8988T (cell line): ENCODE measurements at places on chromosomes 6 and 20.

GRCh38 chr6:137845460-137845859, 21.6 kb upstream of the TNFAIP3 start:
- DNase-seq: no peak

GRCh38 chr6:85516168-85516567, 66.3 kb downstream of the NT5E start:
- no peak for DNase-seq

- DNase-seq: no peak
Observed at GRCh38 chr6:16229700-16230099, 8.7 kb upstream of the GMPR start.

DNA sequence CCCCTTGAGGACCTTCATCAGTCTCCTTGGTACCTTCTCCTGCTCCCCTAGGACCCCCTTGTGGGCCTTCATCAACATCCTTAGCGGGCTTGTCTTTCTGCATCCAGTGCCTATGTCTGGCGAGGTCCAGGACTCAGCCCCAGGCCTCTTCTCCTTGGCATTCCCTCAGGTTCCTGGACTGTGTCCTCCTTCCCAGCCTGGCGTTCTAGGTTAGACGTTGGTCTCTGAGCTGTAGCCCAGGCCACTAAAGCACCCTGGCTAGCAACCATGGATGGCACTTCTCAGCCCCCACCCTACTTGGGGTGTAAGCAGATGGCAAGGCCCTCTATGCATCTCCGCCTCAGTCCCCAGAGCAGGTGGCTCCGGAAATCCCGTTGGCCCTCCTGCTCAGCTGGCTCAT, 51.5 kb upstream of the NNAT start:
- DNase-seq: no peak

- no peak for DNase-seq
Observed at GRCh38 chr20:36260316-36260715, 24.0 kb downstream of the AAR2 start.

DNA sequence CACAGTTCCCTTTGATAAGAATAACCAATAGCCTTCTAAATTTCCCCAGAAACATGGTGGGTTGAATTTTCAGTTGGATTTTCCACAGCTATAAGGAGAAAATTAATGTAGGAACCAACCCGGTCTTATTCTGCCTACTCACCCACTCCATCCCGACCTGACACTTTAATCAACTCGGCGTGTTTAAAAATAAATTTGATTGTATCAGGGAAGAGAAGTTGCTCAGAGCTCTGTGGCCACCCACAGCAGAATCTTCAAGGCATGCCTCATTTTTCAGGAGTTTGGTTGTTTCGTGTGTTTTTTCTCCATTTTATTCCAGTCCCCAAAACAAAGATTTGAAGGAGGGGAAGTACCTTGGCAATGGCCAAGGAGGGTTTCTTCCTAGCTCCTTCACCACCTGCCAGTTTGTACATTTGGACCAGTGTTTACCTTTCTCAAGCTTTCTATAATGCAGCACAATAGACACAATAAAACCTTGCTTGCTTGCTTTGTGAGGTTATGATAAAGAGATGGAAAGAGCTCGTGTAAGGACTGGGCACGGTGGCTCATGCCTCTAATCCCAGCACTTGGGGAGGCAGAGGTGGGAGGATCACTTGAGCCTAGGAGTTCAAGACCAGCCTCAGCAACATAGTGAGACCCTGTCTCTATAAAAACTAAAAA, 297.2 kb upstream of the JARID2 start:
- no peak for DNase-seq

GRCh38 chr6:1437553-1438406, 48.4 kb downstream of the FOXF2 start:
- no peak for DNase-seq

- DNase-seq: no peak
Observed at GRCh38 chr6:31541059-31541657, 645 bp downstream of the DDX39B start.

DNA sequence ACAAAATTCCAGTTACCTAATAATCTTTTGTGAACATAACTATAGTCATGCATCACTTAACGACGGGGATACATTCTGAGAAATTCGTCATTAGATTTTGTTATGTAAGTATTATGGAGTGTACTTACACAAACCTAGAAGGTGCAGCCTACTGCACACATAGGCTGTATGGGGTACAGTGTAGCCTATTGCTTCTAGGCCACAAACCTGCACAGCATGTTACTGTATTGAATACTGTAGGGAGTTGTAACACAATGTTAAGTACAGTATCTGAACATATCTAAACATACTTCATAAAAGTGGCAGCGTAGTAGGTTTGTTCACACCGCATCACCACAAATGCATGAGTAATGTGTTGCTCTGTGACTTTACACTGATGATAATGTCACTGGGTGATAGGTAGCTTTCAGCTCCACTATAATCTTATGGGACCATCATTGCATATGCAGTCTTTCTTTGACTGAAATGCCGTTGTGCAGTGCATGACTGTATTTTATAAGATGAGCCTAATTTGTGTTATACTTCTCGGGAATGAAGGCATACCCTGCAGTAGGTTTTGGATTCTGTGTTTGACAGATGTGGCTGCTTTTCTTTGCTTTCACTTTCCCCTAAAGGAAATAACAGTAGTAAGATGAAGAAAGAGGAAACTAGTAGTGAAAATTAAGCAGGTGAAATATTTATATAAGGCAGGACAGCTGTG, 365.6 kb downstream of the FARS2 start:
- no peak for DNase-seq

DNA sequence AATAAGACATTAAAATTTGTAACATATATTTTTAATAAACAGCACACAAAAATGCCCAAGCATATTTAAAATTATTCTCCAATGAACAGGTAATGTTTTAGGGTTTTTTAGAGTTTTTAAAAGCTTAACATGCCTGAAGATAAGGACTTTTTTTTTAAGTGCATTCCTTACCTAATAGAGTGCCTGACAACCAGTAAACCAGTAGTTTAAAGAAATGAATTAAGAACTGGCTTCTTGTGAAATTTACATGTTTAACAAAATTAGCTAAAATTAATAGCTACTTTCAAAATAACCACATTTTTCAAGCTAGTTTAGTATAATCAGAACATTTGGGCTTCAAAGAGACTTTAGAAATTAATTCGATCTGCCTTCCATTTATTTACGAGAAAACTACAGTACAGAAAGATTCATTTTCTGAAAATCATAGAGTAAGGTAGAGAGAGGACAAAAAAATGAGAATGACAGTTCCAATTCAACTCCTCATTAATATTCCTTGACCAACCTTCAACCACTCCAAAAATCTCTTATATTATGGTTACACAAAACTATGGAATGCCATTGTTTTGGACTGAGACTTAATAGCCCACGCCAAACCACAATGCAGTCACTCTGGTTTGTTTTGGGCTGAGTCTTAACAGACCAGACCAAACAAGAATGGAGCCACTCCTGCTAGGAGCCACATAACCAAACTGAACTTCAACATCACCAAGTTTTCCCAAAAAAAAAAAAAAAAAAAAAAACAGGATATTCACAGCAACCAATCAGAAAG, 5.7 kb upstream of the PLN start:
- DNase-seq: no peak

DNA sequence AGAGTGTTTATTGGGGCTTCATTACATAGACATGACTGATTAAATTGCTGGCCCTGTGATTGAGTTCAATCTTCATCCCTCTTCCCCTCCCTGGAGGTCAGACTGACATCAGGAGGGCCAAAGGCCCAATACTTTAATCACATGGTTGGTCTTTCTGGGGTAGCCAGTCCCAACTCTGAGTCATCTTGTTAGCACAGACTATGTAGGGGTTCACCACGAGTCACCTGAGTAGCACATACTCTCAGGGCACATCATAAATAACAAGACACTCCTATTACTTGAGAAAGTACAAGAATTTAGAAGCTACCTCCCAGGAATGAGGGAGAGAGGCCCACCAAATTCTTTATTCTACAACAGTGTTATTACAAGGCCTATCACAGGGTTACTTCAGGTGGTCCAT, 11.3 kb downstream of the GINS1 start:
- no peak for DNase-seq

GRCh38 chr6:4581468-4582385, 194.5 kb upstream of the CDYL start:
- peak; percentile 36 for DNase-seq

- no peak for DNase-seq
Observed at GRCh38 chr20:57548177-57549058, 12.5 kb upstream of the PCK1 start.

DNA sequence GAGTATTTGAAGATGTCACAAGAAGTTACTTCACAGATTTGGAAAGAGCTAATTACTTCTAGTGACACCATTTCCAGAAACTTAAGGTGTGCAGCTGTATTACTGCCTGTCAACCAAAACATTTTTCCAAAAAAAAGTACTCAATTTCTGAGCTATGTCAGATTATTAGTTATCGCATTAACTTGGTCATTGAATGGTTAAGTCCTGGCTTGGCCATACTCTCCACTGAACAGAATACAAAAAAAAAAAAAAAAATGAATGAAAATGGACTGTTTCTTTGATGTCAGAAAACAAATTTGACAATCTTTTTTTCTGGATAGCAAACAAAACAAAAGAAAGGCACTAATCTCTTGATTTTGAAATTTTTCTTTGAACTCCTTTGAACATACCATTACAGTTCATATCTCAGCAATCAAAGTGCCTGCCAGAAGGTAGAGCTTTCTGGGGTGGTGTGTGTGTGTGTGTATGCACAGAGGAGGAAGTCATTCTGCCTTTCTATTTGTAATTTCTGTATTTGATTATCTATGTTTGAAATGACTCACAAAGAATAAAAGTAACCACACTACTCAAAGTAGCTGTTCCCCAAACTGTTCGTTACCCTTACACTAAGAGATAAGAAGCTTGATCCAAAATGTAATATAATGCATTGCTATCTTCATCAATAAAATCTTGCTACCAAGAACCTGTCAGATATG, 210.8 kb upstream of the FUT9 start:
- DNase-seq: no peak

- no peak for DNase-seq
Observed at GRCh38 chr20:35432430-35432735, 5.6 kb downstream of the GDF5 start.

GRCh38 chr6:145212813-145213212, 522.5 kb downstream of the EPM2A start:
- DNase-seq: no peak

- no peak for DNase-seq
Observed at GRCh38 chr6:10351791-10352190, 63.1 kb downstream of the TFAP2A start.

- no peak for DNase-seq
Observed at GRCh38 chr6:90083891-90084290, 189.6 kb downstream of the GJA10 start.
